Suppressor macrophage (primary cell): ENCODE measurements at places on chromosomes 1 and 21.

GRCh38 chr21:9735421-9735961 is 785.9 kb upstream of the TPTE start:
- DNase-seq: no peak

- DNase-seq: no peak
These were observed 155.9 kb downstream of the COL11A1 start for GRCh38 chr1:102952400-102952799.

GRCh38 chr21:24112020-24112419 is 1495.3 kb downstream of the MRPL39 start:
- no peak for DNase-seq

DNA sequence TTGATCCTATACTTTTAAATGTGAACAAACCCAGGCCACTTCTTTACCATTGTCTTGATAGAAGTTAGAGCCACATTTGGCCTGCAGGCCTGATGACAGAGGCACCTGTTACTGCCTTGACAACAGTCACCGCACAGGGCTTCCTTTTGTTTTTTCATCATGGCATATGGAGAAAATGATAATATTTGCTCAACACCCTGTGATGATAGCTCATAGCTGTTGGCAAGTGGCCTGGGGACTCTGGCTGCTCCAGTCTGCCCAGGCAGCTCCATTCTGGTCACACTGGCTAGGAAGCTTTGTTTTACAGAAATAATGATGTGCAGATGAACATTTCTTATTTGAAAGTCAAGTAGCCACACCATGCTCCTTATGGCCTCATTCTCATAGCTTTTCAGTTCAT is 89.6 kb upstream of the GPR88 start:
- DNase-seq: no peak

DNA sequence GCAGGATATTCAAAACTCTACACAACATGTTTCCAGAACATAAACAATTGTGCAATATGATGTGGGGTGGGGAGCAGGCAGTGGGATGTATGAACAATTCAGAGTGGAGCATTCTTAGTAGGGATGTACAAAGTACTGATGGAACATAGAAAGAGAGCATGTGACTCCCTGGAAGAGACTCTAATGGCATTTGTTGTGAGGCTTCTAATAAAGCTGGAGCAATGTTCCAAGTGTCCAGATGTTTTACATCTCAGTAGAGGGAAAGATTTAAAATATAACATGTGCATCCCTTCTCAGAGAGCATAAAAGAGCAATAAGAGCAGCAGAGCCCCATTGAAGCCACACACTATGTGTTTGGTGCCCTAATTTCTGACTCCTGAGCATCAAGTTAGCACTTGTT is 116.5 kb downstream of the BRINP2 start:
- no peak for DNase-seq

GRCh38 chr1:159602501-159602999 is 14.9 kb downstream of the APCS start:
- DNase-seq: peak; percentile 19

DNA sequence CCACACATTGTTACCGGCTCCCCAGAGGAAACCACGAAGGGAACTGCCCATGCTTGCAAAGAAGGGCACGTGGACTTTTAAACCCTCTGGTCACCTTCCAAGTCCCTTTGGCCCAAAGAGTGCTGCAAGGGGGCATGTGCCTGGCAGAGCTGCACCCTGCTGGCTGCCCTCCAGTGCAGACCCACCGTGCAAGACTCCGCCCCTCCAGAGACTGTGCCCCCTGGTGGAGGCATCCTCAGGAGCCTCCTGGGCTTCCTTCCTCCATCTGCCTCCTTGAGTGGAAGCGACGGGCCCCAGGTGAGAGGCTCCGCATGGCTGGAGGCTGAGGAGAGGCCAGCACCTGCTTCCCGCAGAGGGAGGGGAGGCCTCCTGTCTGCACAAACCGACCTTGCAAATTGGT is 100.6 kb downstream of the CRYAA start:
- DNase-seq: peak; percentile 47

- no peak for DNase-seq
These were observed 155.1 kb downstream of the PTPRU start for GRCh38 chr1:29391362-29391880.

GRCh38 chr21:26945916-26946675 is 20.8 kb downstream of the ADAMTS5 start:
- no peak for DNase-seq

DNA sequence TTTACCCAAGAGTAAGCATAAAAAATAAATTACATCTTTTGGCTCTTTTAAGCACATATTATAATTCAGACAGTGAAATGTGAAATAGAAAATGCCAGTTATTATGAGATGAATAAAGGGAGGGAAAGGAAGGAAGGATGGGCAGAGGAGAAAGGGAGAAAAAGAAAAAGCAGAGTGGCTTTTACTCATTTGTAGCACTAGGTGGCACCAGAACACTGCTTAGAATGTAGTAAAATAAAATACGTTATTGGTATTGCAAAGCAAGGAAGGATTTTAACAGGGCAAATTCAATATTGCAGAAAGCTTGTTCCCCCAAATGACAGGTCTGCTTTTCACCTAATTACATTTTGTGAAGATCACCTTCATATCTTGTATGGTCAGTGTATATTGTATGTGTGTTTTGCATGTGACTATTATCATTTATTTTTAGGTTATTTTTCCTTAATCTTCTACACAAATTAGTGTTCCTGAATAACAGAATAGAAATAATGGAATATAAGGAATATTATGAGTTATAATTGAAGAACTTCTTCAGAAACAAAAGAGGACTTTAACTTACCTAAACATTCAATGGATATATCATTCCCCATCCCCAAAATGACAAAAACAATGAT is 9.1 kb upstream of the PCNX2 start:
- peak; percentile 39 for DNase-seq

DNA sequence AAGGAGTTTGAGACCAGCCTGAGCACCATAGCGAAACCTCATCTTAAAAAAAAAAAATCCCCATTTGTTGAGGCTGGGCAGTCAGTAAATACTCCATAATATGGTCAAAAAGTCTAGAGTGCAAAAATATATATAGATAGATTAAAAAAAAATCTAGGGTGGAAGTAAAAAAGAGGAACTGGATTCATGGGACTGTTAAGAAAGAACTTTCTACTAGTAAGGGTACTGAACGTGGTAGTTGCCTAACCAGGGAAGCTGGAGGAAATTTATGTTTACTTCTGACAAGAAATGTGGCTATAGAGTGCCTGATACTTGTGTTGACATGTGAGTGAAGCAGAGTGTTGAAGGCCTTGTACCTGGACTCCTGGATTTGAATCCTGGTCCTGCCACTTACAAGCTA is 265.9 kb upstream of the FAM78B start:
- peak; percentile 5 for DNase-seq

DNA sequence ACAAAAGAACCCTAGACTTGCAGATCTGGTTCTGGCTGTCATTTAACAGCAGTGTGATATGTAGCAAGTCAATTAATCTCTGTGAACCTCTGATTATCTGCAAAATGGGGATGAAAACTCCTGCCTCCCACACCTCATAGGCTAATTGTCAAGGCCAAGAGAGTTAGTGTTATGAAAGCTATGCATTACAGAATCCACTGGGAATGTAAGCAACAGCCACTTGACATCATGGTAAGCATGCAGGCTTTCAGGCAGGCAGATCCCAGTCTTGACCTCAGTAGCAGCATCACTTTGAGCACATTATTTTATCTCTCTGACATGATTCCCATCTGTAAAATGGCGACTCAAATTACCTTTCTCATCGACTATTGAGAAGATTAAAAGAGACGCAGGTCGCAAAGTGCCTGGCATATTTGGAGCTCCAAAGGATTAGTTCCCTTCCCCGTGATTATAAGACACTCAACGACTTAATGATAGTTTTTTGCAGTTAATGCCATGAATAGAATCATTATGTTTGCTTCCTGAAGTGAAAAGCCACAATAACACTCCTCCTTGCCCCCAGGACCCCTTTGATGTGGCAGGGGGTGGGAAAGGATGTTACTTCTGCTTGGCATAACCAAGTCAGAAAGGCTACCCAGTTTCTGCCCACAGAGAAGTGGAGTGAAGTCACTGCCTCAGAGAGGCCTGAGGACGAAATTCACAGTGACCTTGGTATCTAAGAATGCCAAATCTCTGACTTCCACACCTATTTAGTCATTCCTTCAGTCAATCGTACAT is 273.0 kb upstream of the NFIA start:
- DNase-seq: no peak

DNA sequence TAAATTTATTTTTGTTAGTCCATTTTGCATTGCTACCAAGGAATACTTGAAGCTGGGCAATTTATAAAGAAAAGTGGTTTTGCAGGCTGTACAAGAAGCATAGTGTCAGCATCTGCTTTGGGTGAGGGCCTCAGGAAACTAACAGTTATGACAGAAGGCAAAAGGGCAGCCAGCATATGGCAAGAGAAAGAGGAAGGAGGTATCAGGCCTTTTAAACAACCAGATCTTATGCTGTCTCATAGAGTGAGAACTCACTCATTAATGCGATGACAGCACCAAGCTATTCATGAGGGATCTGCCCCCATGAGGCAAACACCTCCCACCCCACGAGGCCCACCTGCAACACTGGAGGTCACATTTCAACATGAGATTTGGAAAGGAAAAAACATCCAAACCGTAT is 898.4 kb downstream of the KCNT2 start:
- DNase-seq: peak; percentile 38

GRCh38 chr1:81800695-81801650 is at the start of gene ADGRL2:
Gene ADGRL2, plus strand, starts transcription at chr1:81800934. Its CDS starts 36,051 bp downstream, at chr1:81836985.
- DNase-seq: no peak

GRCh38 chr1:245671349-245671748 is 516.6 kb downstream of the KIF26B start:
- no peak for DNase-seq

DNA sequence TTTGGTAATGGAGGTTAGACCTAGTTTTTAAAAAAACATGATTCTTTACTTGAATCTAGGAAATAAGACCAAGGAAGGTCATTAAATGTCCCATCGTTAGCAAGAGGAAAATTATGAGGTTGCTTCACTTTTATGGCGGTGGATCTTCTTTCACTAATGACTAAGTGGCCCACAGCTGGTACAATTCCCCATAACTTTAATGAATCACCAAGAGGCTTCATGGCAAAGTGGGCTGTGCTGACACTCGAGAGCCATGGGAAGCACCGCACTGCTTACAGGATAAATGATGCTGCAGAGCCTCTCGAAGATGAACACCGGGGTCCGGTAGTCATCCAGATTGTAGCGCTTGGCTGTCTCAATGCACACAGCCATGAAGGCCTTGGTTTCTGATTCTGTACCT is 108.8 kb downstream of the UBR4 start:
- no peak for DNase-seq

DNA sequence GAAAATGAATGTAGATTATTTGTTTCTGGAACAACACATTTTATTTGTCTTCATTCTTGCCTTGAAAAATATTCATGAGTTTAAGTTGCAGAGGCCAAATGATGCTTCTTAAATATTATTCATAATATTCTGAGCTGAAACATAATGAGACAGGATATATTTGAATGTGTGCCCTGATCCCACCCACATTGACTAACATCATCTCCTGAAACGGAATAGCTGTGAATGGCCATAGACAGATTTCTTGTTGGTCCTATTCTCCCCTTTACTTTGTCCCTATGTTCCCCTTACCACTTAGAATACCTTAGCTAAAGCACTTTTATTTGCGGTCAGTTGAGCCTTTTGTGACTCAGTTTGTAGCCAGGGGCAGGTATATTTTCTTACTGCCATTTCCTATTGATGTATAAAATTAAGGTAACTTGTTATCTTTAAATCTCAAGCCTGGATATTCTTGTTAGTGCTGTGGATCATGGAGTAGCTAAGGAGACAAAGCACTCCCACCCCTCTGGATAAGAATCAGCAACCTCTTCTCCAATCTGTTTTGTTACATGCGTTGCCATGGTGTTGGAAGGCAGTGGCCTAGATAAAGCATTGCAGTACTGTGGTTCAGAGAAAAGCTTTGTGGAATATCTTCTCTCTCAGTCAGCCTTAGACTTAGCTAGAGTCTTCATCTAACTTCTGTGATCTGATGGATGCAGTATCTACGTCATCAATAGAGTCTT is 478.5 kb upstream of the DEPDC1 start:
- no peak for DNase-seq

DNA sequence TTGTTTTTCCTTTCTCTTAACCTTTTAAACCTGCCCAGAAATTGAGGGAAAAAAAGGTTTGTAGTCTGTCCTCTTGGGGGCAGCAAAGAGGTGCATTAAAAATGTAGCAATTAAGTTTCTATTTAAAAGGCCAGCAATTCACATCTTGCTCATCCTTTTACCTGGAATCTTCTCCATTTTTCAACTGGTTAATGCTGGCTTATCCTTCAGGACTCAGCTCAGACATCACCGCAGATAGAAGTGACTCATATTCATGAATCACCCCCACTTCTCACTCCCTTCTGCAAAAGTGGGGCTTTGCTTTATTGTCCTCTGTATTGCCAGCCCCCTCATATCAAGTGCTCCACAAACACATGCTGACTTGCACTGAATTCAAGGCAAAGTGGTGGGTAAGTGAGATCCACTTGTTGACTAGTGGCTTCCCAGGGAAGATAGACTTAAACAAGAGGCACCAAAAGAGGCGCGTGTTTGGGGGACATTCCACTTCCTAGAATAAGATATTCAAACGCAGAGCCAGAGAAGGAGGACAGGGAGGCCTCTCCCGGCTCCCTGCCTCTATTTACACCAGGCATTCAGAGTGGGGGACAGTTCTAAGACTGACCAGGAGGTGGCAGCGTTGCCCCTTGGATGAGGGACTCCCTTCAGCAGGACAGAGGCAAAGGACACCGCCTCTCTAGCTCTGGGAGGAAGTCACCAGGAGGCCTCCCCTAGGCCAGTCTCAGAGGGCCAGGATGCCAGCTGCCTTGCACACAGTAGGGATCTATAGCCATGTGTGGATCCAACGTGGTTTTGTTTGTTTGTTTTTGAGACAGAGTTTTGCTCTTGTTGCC is 23.2 kb upstream of the ZNF648 start:
- DNase-seq: peak; percentile 94

DNA sequence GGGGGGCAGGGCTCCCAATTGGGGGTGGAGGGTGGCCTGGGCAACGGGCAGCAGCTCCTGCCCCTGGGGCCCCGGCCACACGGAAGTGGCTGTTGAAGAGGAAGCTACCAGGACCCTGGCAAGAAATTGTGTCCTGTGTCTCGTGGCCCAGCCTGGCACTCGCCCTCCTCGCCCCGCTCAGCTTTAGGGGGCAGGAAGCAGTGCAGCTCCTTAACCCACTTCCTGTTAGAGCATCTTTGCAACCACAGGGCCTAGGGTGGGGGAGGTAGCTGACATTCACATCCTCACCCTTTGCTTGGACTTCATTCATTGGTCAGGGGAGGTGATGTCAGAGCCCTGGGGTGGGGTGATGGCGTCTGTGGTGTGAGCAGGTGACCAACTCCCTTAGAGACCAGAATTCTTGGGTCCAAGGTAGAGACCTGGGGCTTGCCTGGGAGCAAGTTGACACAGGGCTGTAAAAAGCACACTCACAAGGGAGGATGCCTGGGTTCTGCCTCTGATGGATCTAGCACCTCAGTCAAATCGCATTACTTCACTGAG is at the start of gene ARHGAP30:
Gene ARHGAP30 (minus strand): TSS at position 161 of the 540 bp plus-strand sequence. CDS start 267 bp downstream, outside the sequence.
- peak; percentile 96 for DNase-seq

GRCh38 chr1:44536357-44537209 is 131.5 kb downstream of the RNF220 start:
- no peak for DNase-seq

GRCh38 chr1:119737040-119737682 is 25.4 kb downstream of the PHGDH start:
- DNase-seq: no peak
